ENCODE measurements at places on chromosomes 12 and 14.

DNA sequence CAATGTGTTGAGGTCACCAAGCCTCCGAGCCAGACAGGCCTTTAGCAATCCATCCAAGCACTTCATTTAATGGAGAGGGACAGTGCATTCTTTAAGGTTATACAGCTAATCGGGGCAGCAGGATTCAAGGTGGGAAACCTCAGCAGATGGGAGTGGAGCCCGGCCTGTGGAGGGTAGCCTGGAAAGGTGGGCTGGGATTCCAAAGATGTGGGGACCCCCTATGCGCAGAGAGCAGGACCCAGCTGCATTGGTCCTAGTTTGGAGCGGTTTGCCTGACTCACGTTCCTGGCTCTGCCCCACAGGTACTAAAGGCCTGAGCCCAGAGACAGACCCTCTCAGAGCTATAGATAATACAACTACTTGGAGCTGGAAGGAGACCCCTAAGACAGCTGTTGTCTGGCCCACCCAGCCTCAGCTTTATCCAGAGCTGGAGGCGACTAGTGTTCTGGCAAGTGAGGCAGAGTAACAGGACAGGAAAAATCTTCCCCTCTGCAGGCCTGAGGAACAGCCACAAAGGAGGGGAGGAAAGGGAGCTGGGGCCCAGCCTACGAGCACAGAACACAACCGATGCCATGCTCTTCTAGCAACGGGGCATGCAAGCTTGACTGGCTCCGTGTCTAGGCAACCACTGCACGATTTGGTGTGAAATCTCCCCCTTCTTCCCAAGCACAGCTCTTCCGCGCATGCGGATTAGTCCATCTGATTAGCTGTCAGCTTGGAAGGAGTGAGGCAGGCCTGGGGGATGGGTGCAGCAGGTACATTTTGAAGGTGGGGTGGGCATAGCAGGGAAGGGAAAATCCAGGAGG lies 1.1 kb upstream of the MYH7 start:
- no peak for DNase-seq

DNA sequence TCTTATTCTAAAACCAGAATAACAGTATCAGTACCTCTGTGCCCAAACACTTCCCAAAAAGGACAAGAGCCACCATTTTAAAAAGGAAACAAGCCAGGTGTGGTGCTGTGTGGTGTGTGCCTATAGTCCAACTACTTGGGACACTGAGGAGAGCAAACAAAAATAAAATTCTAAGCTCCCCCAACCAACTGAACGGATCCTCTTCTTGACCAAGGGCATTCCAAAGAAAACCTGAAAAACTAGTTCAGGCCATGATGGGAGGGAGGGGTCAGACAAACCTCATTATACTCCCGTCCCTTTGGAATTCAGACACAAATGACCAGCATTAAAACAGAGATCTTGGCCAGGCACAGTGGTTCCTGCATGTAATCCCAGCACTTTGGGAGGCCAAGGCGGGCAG lies 20.5 kb downstream of the SLC11A2 start:
- no peak for DNase-seq

DNA sequence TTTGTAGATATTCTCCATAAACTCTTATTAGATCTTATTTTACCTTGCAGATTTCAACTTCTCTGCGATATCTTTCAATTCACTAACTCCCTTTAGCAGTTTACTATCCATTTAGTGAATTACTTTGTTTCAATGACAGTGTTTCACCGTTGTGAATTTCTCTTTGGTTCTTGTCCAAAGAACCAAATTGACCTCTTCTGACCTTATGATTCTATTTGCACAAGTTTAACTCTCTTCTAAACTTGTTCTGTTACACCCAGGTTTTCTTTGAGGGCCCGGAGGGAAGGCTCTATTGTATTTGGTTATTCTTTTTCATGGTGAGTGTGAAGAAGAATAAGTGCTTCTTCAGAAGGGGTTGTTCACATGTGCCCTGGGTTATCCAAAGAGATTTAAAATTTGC lies 186.7 kb downstream of the MON2 start:
- DNase-seq: no peak

DNA sequence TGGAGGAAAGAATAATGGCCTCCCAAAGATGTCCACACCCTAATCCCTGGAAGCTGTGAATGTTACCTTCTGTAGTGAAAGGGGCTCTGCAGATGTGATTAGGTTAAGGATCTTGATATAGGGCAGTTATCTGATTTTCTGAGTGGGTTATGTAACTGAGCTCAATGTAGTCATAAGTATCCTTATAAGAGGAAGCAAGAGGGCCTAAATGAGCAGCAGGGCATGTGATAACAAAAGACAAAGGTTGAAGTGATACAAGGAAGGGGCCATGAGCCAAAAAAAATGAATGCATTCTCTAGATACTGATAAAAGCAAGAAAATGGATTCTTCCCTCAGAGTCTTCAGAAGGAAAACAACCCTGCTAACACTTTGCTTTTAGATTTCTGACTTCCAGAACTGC lies 78.8 kb downstream of the OSBPL8 start:
- no peak for DNase-seq

GRCh38 chr12:63917864-63918799 lies 73.6 kb downstream of the SRGAP1 start:
- DNase-seq: no peak

- DNase-seq: no peak
Observed at GRCh38 chr12:10863512-10864218, 14.4 kb upstream of the PRR4 start.

- DNase-seq: no peak
Observed at GRCh38 chr12:3335078-3335487, 155.9 kb upstream of the PRMT8 start.

GRCh38 chr12:701896-702539 lies 38.8 kb upstream of the NINJ2 start:
- no peak for DNase-seq

DNA sequence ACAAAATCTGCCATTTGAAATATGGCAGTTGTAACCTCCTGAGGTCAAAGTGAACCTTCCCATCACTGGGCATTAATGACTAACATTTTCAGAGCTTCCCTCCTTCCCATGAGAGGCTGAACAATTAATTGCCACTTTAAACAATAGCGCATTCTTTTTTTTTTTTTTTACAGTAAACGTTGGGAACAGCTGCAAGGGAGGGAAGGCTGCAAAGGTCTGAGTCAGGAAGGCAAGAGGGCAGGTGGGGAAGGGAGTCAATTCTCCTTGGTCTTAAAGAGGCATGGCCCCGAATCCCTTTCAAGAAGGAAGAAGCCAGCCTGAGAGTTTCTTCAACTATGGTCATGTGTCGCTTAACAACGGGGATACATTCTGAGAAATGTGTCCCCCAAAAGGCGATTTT lies 41.0 kb upstream of the PLEKHG3 start:
- no peak for DNase-seq

- no peak for DNase-seq
Observed at GRCh38 chr12:30696103-30696408, 387 bp upstream of the IPO8 start.

DNA sequence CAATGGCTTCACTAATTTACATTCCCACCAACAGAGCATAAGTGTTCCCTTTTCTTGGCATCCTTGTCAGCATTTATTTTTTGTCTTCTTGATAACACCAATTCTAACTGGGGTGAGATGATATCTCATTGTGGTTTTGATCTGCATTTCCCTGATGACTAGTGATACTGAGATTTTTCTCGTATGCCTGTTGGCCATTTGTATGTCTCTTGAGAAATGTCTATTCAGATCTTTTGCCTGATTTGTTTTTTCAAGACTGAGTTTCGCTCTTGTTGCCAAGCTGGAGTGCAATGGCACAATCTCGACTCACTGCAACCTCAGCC lies 4.7 kb upstream of the PLD4 start:
- no peak for DNase-seq

DNA sequence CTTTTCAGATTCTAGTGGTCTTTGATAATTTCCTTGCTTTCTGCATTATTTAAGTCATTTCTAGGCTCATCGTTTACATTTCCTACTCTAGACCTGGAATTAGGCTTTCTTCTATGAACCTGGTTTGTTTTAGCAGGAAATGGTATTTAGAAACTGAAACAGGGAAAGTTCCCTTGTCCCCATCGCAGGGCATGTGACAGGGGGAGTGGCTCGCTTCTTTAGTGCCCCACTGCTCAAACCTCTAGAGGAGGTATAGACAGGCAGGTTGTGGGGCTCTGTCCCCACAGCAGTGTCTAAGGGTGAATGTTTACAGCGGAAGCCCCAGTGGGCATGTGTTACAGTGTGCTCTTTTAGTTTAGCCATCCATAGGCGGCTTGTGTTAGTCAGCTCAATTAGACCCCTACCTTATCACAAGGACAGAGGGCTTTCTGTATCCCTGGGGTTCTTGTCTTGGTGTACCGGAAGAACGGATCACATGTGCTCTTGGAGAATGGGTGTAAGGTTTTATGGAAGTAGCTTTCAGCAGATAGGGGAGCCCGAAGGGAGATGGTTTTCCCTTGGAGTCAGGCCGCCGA lies 25.0 kb downstream of the IFT81 start:
- DNase-seq: no peak

DNA sequence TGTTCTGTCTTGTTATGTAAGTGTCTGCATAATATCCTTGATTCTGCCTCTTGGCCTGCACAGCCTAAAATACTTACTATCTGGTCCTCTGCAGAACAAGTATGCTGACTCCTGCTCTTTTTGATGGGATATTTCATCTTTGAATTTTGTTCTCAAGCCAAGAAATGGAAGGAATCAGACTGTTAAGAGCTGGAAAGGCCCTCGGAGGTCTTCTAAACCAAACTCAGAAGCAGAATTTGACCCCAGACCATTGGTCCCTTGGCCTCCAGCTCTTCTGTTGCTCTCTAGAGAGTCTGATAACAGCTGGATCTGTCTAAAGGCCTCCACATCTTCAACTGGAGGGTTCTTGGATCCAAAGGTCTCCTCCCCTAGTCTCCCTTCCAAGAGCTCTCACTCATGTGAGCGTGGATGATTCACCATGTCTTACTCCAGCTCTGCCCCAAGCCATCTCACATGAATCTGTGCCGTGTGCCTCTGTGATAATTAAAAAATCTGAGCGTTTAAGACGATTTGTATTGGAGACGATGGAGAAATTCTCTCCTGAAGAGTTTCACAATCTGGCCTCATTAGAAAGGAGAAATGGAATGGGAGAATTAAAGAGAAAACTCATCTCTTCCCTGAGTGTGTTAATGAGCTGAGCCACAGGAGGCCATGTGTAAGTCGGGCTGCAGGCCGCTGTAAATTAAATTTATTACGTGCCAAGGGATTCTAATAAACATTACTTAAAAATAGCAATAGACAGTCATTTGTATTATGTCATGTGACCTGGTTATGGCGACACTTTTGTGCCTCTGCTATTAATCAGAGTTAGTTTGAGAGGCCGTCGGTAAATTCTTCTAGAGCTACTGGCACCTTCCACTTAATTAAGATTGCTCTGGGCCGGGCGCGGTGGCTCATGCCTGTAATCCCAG lies 15.4 kb upstream of the PRIMA1 start:
- no peak for DNase-seq

DNA sequence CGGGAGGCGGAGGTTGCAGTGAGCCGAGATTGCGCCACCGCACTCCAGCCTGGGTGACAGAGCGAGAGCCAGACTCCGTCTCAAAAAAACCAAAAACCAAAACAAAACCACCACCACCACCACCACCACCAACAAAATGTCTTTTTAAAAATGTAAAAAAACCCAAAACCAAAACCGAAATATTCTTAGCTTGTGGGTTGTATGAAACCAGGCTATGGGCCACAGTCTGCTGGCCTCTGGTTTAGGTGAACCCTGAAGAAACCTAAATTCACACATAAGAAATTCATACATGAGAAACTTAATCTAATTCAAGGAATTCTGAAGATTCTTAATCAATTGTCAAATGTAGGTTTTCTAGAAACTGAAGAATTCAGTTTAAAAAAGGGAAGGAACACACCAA lies 37.6 kb downstream of the INSM2 start:
- DNase-seq: no peak

DNA sequence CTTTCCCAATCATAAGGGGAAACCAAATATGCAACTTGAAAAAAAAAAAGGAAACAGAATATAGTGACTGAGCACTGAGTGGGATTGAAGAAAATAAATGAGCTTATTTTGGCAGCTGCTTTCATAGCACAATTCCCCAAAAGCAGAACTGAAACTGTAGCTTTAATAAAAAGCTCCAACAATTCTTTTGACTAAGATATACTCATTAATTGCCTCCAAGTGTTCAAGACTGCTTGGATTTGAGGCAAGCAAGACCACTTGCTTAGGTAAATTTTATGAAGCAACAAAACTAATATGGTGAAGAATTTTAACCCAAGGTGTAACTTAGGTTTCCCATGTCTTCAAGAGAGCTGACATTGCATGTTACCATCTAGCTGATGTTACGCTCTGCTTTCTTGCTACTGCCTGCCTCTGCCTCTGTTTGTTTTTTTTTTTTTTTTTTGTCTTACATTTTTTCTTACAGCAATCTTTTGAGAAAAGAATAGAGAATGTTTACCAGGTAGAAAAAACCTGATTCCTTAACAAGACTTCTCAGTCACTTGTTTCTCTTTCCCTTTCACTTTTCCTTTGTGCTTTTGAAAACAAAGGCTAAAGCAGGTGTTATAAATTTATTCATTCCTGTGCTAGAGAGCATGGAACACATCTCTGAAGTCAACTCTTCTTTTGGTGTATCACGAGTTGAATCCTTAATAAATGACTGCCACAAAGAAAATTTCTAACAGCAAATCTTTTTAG lies 134.4 kb downstream of the BCAT1 start:
- DNase-seq: no peak

- no peak for DNase-seq
Observed at GRCh38 chr14:79064214-79064613, 894.0 kb downstream of the NRXN3 start.

DNA sequence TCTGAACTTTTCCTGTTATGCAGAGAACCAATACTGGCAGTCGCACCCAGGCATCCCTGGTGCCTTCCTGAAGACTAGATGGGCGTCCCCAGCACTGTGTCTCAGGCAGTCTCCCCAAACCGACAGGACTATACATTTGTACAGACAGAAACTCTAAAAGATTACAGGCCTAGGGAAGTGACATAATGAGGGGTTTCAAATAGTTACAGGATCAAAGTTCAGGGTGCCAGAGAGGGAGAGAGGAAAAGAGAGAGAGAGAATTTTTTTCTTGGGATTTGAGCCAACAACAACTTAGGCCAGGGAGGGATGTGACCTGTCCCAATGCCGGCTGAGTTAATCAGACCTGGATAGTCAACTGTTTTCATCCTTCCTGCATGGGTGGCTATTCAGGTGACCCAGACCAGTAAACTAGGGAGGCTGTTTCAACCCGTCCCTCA lies 9.3 kb upstream of the GMFB start:
- DNase-seq: no peak

GRCh38 chr14:71749613-71750238 lies 182.5 kb upstream of the RGS6 start:
- DNase-seq: no peak

GRCh38 chr12:89155826-89156225 lies 196.5 kb downstream of the DUSP6 start:
- DNase-seq: no peak

- no peak for DNase-seq
Observed at GRCh38 chr14:68143341-68143841, 323.8 kb downstream of the RAD51B start.

DNA sequence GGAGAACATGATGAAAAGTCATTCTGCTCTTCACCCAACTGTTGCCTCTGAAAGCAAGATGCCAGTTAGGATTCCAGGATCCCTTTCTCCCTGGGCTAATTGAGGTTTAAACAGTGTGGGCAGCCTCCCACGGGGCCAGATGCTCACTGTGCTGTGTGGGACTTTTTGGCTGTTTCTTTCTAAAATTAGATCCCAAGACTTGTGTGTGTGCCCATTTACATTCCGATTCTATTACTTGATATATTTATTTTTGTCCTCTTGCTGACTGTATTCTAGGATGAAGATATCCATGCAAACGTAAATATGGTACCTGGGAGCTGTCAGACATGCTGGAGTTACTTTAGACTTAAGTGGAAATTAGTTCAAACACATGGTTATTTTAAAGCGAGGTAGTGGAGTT lies 6.2 kb downstream of the IFT43 start:
- DNase-seq: no peak

GRCh38 chr14:25308244-25308643 lies 258.3 kb upstream of the STXBP6 start:
- no peak for DNase-seq
